SHP77 treated with DMSO at 0.1 percent for 48 hours (cell line): ENCODE measurements at places on chromosomes 16 and 17.

DNA sequence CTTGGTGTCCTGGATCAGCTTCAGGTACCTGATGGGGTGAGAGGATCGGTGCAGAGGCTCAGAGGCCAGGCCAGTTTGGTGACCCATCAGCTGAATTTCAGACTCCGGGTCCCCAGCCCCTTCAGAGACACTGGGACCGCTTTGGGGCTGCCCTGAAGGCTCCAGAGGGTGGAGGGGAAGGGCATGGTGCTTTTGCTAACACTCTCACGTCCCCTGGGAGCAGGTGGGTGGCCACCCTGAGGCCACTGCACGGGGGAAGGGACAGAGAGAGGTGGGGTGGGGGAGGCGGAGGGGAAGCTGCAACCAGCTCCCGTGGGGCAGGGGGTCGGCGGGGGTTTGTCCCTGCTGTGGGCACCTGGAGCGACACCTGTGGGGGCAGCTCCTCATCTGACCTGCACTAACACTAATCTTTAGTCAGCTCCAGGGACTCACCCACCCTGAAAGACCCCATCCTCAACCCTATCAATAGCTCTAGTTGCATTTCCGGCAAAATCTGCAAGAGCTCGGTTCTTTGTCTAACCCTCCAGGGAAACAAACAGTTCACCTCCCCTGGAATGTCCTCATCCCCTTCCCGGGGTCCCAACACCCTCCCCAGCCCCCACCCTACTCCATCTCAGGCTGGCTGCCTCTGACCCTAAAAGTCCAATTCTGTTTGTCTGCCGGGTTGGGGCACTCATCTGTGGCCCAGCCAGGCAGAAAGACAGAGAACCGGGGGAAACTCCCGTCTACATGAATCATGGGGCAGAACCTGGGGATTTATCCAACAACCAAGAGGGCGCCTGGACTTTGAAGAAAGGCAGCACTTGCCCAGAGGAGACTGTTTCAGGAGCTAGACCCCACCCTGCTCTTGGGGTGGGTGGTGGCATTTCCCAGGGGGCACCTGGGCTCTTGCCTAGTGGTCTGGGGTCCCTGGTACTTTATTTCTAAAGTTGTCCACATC, 91.9 kb upstream of the CBX4 start:
- no peak for DNase-seq

GRCh38 chr17:63442549-63443035, 3.5 kb downstream of the CYB561 start:
- no peak for DNase-seq

GRCh38 chr17:43475494-43476089, 8.2 kb upstream of the DHX8 start:
- no peak for DNase-seq

GRCh38 chr16:31200821-31201568, 1.6 kb downstream of the PYCARD start:
- no peak for DNase-seq

DNA sequence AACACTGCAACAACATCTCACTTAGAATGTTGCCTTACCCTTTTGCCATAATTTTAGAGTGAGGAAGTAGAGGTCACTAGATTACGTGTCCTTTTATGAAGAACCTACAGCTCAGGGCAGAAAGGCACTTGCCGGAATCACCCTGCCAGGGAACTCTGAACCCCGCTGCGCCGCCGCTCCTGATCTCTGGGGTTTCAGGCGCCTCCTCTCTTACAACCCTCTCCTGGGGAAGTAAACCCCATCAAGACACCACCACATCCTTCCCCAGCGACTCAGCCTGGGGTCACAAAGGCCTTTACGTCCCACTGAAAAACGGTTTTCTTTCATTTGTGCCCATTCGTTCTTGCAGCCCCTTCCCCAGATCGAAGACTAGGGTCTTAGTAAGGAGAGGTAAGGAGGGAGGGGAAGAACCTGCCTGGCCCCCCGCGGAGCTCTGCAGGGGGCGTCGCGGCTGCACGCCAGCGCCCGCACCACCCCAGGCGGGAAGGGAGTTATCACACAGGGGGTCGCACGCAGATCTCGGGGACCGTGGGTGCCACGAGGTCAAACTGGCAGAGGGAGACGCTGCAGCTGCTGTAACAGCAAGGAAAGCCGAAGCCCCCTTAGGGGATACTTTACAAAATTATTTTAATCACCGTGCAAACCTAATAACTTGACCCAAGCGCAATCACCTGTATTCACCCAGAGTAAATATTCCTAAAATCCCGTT, 1.0 kb upstream of the HLF start:
- no peak for DNase-seq

DNA sequence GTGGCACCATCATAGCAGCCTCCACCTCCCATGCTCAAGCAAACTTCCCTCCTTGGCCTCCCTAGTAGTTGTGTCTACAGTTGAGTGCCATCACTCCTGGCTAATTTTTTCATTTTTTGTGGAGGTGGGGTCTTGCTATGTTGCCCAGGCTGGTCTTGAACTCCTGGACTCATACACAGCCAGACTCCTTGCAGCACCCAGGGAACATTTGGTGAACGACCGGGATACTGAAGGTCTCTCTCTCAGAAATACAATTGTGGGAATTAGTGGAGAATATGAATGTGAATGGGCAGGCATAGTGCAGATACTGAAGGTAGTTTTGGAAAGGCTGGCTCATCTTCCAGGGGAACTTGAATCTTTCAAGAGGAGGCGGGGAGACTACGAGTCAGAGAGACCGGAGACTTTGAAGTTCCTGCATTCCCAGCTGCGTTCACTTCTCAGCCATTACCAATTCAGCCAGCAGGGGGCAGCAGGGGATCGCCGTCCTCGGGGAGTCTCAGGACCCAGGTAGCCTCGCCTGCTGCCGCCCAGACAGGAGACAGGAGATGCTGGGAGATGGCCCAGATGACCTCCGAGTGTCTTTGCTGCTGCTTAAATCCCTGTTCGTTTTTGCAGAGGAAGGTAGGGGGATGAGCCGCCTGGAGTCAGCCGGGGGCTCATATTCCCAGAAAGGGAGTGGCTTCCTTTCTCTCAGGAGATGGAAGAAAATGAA, 68.6 kb downstream of the HAPSTR1 start:
- no peak for DNase-seq

DNA sequence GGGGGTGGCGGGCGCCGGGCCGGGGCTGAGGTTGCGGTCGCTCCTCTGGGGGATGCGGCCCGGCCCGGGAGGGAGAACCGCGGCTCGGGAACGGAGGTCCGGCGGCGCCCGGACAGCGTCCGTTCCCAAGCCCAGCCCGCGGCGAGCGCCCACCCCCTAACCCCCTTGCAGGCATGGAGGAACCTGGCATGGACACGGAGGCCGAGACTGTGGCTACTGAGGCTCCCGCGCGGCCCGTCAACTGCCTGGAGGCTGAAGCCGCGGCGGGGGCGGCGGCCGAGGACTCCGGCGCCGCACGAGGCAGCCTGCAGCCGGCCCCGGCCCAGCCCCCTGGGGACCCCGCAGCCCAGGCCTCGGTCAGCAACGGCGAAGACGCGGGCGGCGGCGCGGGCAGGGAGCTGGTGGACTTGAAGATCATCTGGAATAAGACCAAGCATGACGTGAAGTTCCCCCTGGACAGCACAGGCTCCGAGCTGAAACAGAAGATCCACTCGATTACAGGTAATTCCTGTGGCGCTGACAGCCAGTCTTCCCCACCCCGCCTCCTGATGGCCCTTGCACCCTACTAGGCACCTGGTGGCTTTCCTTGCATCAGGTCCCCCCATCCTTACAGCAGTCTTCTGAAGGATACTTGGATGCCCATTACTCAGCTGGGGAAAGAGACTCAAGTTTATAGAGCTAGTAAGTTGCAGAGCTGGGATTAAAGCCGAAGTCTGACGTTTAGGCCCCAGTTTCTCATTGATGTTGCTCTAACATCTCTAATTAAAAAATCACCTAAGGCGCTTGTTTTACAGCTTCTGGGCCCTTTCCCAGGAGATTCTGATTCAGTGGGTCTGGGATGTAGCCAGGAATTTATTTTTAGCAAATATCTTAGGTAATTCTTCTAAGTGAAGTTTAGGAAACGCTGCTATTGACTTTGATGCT, 514 bp downstream of the UBFD1 start:
- DNase-seq = no peak

GRCh38 chr17:62080647-62081046, 15.6 kb upstream of the MED13 start:
- DNase-seq = no peak

DNA sequence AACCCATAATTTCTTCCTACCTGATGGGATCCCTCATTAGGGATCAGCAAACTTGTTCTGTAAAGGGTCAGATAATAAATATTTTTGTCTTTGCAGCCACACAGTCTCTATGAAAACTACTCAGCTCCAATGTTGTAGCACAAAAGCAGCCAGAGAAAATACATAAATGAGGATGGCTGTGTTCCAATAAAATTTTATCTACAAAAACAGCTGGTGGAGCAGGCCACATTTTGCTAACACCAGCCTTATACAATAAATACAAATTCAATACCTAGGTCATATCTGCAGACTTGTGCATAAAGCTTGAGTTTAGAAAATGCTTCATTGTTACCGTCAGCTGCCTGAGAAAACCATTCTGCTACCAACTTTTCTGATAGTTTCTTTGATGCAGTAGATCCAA, 38.4 kb upstream of the INTS2 start:
- DNase-seq = no peak

- DNase-seq = no peak
These were observed 181.9 kb downstream of the SNX29 start for GRCh38 chr16:12158428-12158827.

DNA sequence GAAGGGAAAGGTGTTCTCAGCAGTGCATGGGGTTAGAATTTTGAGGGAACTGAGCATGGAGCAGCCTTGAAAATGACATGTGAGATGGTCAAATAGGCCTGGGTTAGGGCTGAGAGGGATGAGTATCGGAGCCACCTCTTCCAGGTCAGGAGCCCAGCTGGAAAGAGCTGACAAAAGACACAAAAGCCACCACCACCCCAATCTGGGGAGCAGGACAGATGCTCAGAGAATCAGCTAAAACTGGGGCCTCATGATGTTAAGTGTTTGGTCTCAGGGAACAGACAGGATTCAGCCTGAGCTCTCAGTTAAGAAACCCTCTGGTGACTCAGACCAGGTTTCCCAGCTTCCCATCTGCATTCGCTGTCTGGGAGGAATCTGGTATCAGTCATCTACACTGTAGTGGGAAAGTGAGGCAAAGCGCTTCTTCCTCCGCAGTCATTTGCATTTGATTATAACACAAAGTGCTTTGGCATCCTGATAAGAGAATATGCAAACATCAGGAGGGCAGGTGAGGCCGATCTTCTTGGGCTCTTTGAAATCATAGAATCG, 2.6 kb downstream of the WNT9B start:
- DNase-seq = no peak

DNA sequence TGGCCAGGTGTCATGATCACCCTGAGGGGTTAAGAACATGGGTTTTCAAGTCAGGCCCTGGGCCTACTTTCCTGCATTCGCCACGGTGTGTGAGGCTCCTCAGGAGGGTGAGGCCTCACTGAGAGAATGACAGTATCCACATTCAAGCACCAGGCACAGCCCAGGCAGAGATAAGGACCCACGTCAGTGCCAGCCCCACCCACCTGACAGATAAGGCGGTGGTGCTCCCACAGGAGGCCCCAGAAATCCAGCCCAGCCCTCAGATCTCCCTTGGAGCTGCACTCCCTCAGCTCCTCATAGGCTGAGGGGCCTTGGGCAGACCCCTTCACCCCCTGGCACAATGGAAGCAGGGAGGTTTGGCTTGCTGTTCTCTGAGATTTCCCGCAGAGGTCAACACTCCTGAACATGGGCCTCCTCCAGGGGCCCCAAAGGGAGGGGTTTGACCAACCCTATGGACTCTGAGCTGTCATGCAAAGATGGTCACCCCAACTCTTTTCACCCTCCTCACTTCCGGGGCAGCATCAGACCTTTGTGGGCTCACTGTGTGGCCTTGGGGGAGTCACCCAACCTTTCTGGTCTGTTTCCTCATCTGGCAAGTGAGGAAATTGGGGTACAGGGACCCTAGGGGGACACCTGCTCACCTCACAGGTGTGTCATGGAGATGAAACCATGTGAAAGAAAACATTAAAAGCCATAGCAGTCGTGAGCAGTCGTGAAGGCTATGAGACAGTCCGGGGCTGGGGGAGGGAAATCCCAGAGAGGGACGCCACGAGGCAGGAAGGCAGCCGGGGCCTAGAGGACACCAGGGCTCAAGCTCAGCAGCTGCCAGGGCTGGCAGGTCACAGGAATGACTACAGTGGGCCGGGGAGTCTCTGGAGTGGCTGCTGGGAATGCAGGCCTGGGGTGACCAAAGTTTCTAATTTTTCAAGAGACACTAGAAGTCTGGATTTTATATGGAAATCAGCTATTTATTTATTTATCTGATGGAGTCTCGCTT, 15.4 kb downstream of the PLLP start:
- no peak for DNase-seq

DNA sequence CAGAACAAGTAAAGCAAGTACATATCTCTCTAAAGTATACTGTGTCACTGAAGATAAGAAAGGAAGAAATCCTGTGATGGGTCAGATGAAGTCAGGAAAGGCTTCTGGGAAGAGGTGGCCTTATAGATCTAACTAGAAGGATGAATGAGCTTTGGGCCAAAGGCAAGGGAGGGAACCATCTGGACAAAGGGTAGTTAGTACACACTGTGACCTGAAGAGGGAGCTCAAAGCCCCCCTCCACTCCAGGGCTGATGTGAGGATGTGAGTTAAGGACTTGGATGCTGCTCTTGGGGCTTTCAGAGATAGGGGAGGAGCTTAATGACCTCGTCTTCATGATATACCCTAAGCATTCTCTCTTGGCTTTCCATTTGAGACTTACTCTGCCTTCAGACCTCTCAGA, 185.3 kb upstream of the CACNG3 start:
- DNase-seq = no peak

GRCh38 chr17:32496395-32497073, 9.7 kb downstream of the CDK5R1 start:
- no peak for DNase-seq

DNA sequence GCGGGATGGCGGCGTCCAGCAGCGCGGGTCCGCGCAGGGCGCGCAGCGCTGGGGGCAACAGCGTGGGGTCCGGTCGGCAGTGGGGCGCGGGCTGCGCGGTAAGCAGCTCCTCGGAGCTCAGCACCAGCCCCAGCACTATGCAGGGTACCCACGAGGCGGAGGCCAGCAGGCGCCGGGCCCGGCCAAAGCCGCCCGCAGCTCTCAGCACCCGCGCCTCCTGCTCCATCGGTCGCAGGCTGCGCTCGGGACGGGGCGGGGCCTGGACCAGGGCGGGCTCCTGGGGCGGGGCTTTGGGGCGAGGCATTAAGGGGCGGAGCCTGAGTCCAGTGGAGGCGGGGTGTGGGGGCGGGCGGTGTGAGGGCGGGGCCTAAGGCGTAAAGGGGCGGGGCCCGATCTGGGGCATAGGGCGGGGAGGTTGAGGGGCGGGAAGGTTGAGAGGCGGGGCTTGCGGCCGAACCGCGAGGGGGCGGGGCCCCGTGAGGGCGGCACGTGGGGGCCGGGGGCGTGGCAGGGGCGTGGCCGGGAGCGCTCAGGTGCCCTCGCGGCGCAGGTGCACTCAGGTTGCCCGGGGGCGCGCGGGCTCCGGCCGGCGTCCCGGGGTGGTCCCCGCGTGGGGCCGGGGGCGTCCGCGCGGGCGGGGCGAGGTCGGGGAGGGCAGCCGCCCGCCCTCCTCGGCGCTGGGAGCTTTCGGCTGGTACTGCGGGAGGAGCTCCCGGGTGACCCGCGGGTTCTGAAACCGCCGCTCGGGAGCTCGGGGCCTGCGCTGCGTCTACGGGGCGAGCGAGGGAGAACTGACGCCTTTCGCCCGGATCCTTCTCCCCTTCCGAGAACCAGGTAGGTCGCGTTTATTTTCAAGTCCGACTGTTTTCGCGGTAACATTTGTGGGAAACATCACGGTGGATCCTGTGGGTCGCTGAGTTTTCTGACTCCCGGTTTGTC, 1.4 kb upstream of the SLC22A31 start:
- DNase-seq = no peak

GRCh38 chr17:44424828-44425461, 35.5 kb upstream of the ITGA2B start:
- no peak for DNase-seq
